DMS 273 treated with DMSO at 0.1 percent for 48 hours (cell line): ENCODE measurements at places on chromosomes 1 and 21.
A peak's percentile ranks its signal among the peaks of the same experiment; 100 is the strongest.

DNA sequence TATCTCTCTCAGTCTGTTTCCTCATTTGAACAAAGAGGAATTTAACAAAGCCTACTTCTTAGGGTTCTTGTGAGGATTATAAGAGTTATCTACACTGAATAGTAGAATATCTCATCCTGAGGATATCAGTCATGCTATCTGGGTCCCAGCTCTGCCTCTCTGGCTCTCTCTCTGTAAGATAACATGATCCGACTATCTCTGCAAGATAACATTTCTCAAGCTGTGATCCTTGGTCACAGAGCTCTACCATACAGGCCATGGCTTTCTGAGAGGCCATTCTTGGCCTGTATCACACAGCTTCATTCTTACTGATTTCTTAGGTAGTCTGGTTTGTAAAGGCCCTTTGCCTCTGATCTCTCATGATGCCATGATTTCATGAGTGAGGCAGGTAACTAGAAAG lies 71.0 kb upstream of the TRABD2B start:
- DNase-seq = no peak

DNA sequence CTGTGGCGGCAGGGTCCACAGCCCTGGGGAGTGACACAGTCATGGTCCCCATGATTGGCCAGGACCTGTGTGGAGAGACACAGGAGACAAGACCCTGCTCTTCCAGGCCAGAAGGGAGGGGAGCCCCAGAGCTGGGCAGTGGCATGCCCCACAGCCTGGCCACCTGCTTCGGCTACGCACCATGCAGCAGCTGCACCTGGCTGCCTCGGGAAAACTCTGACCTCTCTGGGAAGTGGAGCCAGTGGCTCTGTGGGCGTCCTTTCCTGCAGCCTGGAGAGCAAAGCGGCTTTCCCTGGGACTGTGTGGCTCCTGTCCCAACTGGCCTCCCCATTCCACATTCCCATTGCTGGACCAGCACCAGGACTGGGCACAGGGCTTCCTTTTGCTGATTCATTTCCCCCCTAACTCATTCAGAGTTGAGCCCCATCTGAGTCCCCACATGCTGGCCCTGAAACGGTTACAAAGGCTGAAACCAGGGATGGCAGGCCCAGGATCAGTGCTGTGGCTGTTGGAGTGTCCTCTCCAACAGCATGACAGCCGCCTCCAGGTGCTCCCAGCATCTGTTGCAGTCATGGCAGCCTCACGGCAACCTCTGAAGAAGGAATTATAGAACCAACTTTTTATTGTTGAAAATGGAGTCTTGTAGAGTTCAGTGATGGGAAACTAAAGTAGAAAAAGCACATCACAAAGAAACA lies 15.0 kb downstream of the OXCT2 start:
- no peak for DNase-seq

DNA sequence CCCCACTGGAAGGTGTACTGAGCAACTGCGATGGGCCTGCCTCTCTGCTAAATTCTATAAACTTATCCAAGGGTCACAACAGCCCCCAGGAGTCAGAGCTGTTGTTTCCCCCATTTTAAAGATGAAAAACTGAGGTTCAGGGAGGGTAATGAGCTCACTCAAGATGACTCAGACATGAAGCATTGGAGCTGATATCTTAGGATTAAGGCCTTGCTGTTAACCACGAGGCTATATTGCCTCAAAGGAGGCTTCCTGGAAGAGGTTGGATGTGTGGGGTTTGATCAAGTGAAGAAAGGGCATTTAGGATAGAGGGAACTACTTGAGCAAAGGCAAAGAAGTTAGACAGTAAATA lies 6.7 kb downstream of the LDLRAP1 start:
- DNase-seq = no peak

- DNase-seq = no peak
Measured at GRCh38 chr1:64505232-64505943, 35.5 kb downstream of the CACHD1 start.

DNA sequence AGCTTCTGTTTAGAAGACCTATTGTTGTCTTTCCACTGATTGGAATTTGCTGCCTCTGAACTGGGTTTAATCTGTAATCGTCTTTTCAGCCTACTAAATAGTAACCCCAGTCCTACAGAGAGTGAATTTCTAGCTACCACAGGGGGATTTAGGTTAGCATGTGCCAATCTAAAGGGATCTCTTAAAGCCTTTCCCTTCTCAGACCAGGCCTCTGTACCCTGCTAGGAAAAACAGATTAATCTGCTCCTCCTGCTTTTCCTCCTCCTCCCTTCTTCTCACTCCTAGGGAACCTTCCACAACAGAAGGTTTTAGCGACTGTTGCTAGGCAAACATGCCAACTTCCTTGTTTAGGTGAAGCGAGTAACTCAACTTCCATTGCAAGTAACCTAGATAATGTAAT lies 1.3 kb upstream of the RC3H1 start:
- DNase-seq = peak; percentile 19

- no peak for DNase-seq
Measured at GRCh38 chr1:62725255-62725654, 37.1 kb upstream of the DOCK7 start.

DNA sequence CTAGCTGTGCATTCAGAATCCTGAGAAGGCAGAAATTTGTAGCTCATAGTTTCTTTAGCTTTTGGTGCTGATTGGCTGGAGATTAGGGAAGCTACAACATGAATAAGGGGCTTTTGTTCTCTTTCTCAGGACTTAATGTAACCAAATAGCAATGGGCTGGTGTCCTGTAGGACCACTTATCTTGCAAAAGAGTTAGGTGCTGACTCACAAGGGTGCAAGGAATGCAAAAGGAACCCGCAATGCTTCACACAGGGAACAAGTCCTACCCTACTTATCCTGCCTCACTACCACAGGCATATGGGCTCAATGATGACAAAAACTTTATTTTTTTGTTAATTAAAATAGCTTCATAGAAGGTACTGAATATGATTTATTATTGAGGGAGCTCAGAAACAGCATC lies 541.5 kb downstream of the AMY1C start:
- no peak for DNase-seq

- no peak for DNase-seq
Measured at GRCh38 chr1:231420959-231421545, 1.0 kb downstream of the EGLN1 start.

DNA sequence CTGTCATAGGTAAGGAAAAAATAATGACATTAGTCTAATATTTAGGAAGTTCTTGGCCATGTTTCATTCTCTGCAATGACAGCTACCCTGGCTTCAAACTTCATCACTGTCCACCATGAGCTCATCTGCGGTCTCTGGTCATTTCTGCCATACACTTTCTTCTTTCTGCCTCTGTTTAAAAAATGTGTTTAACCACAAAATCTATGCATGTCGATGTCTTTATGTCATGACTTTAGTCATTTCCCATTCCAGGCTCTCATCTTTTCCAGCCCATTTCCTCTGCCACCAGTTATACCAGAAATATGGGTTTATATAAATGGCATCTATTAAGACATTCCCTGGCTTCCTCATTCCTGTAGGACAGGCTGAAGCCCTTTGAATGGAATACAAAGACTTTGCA lies 68.5 kb upstream of the DUSP10 start:
- no peak for DNase-seq

- no peak for DNase-seq
Measured at GRCh38 chr1:8777867-8778266, 39.6 kb downstream of the RERE start.

GRCh38 chr1:17236779-17237560 lies 11.9 kb upstream of the PADI3 start:
- peak; percentile 45 for DNase-seq

GRCh38 chr21:37430184-37430821 lies 63.7 kb downstream of the DYRK1A start:
- DNase-seq = no peak

DNA sequence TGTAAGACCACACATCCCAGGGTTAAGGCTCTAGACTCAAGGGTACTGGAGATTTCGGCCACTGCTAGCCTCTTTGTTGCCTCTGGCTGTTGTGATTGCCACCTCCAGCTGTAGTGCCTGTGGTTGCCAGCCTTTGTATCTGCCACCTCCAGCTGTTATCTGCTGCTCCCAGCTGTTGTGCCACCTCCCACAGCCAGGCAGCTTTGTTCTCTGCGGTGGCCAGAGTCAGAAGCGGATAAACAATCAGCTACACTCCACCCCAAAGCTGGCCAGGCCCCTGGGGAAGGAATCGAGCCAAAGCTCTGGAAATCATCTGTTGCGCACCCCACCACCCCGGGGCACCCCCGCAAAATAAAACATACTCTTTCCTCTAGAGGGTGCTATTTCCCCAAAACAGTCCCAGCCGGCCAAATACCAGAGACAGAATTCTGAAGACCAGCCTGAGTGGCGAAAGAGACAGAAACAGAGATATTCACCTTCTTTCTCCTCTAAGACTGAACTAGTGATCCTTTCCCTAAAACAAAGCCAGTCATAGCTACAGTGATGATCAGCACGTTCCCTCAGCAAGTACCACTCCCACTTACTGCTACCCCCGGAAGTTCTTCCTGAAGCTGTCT lies 14.8 kb upstream of the PIGM start:
- no peak for DNase-seq

DNA sequence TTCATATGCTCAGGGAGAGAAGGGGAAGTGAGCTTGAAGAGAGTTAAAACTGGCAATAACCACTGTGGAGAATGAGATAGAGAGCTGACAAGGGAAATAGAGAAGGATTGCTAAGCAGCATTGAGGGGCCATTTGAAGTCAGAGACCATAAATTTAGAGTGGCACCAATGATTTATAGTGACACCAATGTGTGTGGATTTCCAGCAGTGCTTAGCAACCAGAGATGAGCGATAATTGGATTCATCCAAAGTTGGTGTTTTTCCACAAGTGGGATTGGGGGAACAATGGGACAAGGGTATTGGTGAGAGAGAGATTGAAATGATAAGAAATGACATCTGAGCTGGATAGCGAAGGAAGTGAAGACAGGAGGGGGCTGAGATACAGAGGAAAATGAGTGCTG lies 114.1 kb downstream of the C1orf94 start:
- DNase-seq = no peak
